ENCODE measurements at places on chromosomes 3 and 15. TPM values are rescaled to one million over a fixed set of nuclear protein-coding genes. Genes with fewer than 3 reads are reported as not detected.
A peak's percentile ranks its signal among the peaks of the same experiment; 100 is the strongest.

DNA sequence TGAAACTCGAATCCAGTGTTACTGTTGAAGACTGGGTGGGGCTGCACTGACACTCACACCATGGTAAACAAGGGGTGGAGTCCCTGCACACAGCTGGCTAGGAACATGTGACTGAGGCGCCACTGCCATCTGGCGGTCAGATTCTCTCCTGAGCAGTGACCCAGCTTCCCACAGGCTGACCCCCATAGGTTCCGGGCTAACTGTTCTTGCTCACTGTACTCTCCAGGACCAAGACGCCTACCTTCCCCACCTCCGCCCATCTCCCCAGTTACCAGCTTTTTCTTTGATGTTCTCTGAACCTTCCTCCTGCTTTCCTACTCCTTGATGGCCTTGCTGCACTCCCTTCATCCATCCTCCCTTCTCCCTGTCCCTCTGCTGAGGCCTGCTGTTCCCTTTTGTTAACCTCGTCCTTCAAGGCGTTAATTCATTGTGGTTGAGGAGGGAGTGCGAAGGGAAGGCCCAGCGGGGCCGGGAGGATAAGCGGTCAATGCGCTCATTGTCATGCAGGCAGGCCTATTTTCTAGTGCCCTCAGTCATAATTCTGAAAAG, 115.2 kb downstream of the ATP8B4 start:
- DNase-seq = peak; percentile 74
- no peaks in the 10 kb centered on the region for H3K27me3 ChIP-seq
- H3K4me3 ChIP-seq = no peak overlapping the region
- H3K36me3 ChIP-seq = no peaks in the 10 kb centered on the region
- no peak overlapping the region for H3K27ac ChIP-seq

UBAP1L gene
- 3.7 TPM for total RNA-seq

CNOT10 gene
- 26.2 TPM for total RNA-seq

GRCh38 chr3:119195911-119196310, 22.5 kb downstream of the UPK1B start:
- no peak overlapping the region for H3K27ac ChIP-seq
- H3K27me3 ChIP-seq = no peaks in the 10 kb centered on the region
- no peaks in the 10 kb centered on the region for H3K36me3 ChIP-seq
- no peak for DNase-seq
- H3K4me3 ChIP-seq = no peak overlapping the region
- H3K4me1 ChIP-seq = no peaks in the 10 kb centered on the region

KIF15 gene
- total RNA-seq = 0.66 TPM

DNA sequence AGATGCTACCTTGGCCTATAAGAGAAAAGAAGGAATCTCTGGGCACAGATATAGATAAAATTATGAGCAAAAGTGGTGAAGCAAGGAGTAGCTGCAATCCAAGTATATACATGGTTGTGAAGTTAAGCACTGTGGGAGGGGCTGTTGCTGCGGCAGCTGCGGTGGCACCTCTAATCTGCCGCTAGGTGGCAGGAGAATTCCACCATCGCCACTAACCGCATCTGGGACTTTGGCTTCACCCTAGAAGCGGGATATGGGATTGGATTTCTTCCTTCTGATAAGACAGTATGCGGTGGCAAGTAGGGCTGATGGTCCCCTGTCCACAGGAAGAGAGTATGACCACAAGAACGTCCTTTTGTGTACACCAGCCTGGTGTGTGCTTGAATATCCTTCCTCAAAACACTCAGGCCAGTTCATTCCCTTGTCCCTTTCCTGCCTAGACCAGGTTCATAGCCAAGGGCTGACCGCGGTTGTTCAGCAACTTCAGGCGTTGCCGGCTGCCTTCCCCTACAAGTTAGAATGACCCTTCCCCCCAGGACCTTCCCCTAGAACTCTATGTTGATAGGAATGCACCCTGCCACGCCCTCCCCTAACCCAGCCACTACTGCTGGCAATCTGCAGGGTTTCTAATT, 5.1 kb downstream of the MAGEL2 start:
- no peaks in the 10 kb centered on the region for H3K36me3 ChIP-seq
- no peak for DNase-seq
- H3K4me3 ChIP-seq = no peak overlapping the region
- H3K4me1 ChIP-seq = no peaks in the 10 kb centered on the region

SLC25A20 gene
- total RNA-seq = 37.3 TPM

FANCD2OS gene
- not detected for total RNA-seq

- no peaks in the 10 kb centered on the region for H3K36me3 ChIP-seq
- H3K4me3 ChIP-seq = no peak overlapping the region
- no peaks in the 10 kb centered on the region for H3K27me3 ChIP-seq
- no peak for DNase-seq
- no peaks in the 10 kb centered on the region for H3K4me1 ChIP-seq
Observed at GRCh38 chr3:148659512-148659911, 38.2 kb upstream of the AGTR1 start.

DNA sequence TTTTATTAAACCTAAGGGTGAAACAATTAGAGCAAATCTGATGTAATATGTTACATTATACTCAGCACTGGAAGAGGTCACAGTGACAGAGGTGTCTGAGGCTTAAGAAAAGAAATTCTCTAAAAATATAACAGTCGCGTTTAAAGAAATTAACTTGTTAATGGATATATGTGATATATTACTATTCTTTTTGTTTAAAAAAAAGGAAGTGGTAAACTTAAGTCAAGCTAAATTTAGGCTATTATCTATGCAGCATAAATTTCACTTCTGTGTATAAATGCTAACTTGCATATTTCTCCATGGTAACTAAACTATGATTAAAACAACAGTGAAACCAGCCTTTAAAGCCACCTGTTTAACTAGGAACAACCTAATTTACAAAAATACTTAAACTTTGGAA, 191.3 kb downstream of the FOXP1 start:
- no peaks in the 10 kb centered on the region for H3K36me3 ChIP-seq
- H3K27ac ChIP-seq = no peak overlapping the region
- no peaks in the 10 kb centered on the region for H3K27me3 ChIP-seq
- no peak for DNase-seq

ADAMTSL3 gene
- total RNA-seq = 3.9 TPM

All from breast epithelium (tissue), 4 donors.